ENCODE measurements at places on chromosomes 2 and 18. TPM values are rescaled to one million over a fixed set of nuclear protein-coding genes. Genes with fewer than 3 reads are reported as not detected.

DNA sequence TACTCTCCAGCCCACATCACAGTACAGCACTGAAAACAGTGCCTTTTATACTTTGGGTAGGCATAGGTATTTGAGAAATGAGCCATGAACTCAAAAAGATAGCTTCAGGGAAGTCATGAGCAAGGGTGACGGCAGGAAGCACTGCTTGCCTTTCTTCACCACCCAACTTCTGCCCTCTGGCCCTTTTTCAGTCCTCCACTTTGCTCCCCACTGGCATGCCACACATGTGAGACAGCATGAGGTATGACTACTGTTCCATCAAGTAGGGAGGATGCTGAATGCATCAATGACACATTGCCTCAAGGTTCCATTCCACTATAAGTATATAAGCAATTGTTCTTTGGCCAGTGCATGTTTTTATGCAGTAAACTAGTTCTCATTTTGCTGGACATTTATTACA is 373.0 kb downstream of the NRXN1 start:
- no peak for DNase-seq

GRCh38 chr2:65432227-65433190 is at the start of gene SPRED2:
TSS of gene SPRED2 (minus strand) at chr2:65432599. CDS start at chr2:65431987, 612 bp downstream.
- DNase-seq, result peak; percentile 98

GRCh38 chr18:4352746-4353551 is 102.2 kb downstream of the DLGAP1 start:
- DNase-seq, result no peak

DNA sequence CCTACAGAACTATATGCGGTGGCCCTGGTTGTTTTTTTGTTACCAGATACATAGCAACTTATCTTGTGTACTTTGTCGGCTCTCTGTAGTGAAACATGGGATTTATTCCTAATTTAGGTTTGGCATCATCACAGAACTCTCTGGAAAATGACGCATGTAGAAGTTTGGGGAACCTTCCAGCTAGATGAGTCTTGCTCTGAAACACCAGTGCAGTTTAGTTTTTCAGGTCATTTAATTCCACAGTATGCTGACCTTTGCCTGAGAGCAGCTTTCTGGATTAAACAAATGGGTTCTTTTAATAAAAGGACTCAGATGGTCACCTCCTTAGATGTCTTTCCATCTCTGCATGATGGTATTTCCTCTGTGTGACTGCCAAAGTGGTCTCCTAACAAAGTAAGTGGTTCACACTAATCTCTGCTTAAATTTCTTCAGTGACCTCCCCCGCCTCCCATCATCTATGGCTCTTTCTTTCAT is 39.9 kb downstream of the MYO3B start:
- no peak for DNase-seq

- DNase-seq, result no peak
These were observed 376.4 kb downstream of the RBM43 start for GRCh38 chr2:150885236-150885635.

DNA sequence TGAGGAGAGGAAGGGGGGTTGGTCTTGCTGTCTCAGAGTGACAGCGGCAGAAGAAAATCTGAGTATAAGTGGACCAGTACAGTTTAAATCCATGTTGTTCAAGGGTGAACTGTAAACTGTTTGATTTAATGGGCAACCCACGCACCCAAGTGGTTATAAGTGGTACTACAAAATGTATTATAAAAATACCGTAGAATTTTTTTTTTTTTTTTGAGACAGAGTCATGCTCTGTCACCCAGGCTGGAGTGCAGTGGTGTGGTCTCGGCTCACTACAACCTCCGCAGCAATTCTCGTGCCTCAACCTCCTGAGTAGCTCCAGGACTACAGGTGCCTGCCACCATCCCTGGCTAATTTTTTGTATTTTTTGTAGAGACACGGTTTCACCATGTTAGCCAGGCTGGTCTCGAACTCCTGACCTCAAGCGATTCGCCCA is 2.1 kb upstream of the CHCHD5 start:
- no peak for DNase-seq

DNA sequence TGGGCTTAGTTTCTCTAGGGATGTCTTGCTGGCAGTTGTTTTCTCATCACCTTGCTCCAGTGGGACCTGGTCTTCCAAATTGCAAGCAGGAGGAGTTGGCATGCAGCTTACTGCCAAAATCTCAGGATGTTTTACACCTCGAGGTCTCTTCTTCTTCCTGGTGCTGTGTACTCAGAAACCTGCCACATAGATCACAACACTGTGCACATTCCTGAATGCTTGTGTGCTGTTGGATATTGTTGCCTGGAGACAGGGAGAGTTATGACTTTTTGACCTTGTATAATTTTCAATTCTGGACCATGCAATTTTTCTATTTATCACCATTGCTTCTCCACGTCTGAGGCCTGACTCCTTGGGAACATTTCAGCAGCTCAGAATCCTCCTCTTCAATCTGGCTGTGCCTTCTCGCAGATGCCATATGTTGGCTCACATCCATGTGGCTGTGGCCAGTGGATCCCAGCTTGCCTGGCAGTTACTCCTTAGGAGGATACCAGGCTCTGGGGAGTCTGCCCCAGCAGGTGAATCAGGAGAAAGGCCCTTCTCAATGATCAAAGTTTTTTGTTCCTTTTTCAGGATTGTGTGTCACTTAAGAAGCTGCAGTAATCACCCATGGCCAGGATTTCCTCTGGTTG is 489.3 kb downstream of the TSN start:
- DNase-seq, result no peak

DNA sequence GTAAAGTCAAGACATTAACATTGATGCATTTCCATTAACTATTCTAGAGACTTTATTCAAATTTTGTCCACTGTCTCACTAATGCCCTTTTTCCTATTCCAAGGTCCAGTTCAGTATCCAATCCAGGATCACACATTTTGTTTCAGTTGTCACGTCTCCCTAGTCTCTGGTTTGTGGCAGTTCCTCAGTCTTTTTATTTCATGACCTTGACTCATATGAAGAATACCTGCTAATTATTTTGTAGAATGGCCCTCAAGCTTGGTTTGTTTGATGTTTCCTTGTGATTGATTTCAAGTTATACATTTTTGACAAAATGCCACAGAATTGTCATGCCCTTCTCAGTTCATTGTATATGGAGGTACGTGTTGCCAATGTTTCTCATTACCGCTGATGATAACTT is 145.2 kb downstream of the FHOD3 start:
- no peak for DNase-seq

DNA sequence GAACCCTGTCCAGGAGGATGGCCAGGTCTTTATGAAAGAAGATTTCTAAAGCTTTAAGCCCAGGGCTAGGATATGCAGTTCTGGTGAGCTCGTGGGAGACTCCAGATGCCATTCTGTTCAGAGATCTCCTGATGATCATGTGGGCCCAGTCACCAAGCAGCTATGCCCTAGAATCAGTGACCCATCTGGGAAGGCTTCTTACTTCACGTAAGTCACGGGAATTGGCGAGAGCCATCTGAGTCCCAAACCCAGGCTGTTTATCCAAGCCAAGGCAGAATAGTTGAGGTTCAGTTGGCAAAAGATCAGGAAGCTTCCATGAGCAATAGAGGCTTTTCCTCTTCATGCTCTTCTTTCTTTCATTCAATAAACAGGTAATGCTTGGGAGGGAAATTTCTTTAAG is 23.9 kb downstream of the ANTXR1 start:
- DNase-seq, result no peak

DNA sequence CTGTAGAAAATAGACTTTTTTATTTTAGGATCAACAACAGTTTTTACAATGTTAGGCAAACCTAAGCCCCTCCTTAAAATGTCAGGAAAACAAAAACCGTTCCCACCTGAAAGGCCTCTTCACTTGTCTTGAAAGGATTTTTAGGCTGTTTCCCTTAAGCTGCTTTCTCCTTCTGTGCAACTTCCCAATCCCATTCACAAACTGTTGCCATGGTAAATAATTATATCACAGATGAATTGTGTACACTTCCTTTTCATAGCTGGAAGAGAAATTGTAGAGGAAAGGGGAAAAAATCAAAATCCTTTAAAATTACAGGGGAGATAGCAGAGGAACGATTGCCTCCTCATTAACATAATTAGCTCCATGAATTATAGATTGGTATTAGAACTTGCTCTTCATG is 1488.0 kb upstream of the CELF4 start:
- DNase-seq, result no peak

- no peak for DNase-seq
These were observed 52.2 kb upstream of the BCL2L11 start for GRCh38 chr2:111068435-111069058.

- no peak for DNase-seq
These were observed 857 bp downstream of the DYM start for GRCh38 chr18:49459404-49460171.

DNA sequence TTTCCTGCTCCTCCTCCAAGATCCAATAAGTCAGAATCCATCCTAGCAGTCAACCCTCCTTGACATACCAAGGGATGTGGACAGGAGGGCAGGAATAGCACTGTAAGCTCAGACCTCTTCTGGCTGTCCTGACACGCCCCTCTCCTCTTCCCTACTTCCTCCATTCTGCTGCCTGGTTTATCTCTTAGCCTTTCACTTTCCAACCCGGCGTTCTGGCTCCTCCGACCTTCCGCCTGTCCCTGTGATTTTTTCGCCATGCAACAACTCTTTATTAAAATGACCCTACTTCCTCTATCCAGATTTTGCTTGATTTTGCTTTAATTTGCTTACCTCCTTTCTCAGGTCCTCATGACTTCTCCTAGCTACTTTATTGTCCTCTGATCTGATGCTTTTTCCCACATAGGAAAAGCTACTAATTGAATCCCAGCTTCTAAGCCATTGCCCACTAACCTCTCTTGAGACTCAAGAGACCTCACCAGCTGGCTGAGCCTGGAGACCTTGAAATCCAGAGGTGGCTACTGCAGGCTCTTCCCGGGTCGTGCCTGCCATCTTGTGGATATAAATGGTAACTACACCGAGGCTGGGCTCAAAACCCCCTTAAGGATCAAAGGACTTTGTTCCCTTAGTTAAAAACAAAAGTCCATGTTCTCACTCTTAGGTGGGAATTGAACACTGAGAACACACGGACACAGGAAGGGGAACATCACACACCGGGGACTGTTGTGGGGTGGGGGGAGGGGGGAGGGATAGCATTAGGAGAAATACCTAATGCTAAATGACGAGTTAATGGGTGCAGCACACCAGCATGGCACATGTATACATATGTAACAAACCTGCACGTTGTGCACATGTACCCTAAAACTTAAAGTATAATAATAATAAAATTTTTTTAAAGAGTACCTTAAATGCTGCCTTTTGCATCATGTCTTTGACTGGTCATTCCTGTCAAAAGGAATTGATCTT is 139.4 kb downstream of the AKAIN1 start:
- DNase-seq, result no peak

- DNase-seq, result no peak
These were observed 40.6 kb upstream of the ACYP2 start for GRCh38 chr2:54074606-54075341.

DNA sequence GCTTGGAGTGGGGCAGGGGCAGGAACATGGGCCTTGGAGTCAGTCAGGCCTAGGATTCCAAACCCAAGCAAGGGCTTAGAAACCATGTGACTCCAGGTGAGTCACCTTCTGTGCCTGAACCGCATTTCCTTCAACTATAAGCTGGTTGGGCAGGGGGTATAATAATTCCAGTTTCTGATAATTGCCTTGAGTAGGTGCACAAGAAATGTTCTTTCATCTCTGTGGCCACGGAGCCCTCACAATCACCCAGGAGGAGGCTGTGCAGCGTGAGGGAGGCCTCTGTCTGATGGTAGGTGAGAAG is 112.1 kb upstream of the HAAO start:
- DNase-seq, result no peak

DNA sequence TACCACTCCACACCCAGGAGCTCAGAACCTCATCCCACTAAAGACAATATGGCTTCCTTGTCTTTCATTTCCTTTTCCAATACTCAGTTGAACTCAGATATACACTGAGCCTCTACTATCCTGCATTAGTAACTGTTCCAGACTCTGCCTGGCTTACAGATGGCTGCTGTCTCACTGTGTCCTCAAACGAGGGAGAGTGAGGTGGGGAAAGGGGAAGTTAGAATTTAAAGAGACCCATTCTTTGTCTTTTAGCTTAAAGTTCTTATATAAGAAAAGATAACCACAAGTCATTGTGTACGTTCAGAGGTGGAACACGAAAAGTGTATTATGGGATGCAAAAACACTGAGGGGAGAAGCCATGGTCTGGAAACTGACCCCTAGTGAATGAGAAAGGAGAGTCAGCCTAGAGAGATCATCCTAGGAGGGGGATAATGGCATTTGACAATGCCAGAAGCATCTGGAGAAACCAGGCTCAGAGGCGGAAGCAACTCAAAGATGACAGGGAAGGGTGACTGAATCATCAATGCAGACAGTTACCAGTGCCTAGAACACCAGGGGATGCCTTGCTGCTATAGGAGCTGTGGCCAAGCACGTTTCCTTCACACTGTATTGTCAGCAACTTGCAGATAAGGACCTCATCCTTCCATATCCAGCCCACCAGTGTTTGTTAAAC is 170.7 kb downstream of the CYRIA start:
- no peak for DNase-seq

- DNase-seq, result no peak
These were observed 30.5 kb upstream of the MRPS9 start for GRCh38 chr2:105007367-105007766.

Gene GPD2
- total RNA-seq, result 30.4 TPM

Gene MAL
- 71.0 TPM for total RNA-seq

Gene ITGB1BP1
- total RNA-seq, result 53.8 TPM

Gene FASTKD1
- total RNA-seq, result 17.7 TPM

Gene STON1
- 48.1 TPM for total RNA-seq

Gene EFHD1
- 22.6 TPM for total RNA-seq

Gene SFT2D3
- 3.7 TPM for total RNA-seq

Gene RUFY4
- not detected for total RNA-seq

All from vagina (tissue), 2 donors.